ENCODE measurements at places on chromosomes 1 and 21.

DNA sequence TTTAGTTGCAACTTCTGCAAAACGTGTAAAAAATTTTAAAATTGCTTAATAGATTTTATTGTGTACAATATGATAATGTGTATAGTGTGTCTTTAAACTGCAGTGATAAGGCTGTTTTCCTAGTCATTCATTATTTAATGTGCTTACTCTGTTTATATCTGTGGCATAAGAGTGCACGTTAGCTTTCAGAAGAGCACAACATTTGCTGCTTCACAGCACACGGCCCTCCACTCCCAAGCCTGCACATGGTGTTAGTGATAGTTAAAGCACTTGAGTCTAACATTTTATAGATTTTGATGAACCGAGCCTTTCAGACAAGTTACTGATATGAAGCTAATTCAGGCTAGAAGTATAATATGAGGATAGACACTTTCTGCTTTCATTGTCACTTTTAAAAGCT, 120.6 kb downstream of the ADGRL2 start:
- DNase-seq = no peak

GRCh38 chr1:242086706-242087105, 87.8 kb upstream of the MAP1LC3C start:
- DNase-seq = no peak

DNA sequence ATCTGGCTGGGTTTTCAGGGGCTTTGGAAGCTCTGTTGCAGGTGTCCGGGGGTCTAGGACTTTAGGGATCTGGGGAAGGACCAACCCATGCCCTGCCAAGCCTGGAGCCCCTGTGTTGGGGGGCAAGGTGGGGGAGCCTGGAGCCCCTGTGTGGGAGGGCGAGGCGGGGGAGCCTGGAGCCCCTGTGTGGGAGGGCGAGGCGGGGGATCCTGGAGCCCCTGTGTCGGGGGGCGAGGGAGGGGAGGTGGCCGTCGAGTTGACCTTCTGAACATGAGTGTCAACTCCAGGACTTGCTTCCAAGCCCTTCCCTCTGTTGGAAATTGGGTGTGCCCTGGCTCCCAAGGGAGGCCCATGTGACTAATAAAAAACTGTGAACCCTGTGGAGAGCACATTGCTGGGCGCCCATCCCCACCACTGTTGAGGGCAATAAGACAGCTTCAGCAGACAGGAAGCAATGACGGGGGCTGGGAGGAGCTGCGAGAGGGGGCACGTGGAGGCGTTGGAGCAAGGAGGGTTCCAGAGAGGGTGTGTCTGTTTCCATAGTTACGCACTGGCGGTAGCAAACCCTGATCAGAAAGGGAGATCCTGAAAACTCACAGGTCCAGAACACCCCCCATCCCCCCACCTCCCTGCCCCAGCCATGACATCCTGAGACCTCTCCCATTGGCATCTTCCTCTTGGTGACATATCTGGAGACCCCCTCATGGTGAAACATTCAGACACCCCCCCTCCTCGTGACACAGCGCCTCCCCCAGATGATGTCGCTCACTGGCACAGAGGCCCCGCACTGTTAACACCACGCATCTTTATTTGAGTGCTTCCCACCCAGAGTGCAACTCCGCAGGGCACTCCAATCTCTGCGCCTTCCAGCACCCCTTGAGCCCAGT, 8.4 kb downstream of the MYBPH start:
- no peak for DNase-seq

DNA sequence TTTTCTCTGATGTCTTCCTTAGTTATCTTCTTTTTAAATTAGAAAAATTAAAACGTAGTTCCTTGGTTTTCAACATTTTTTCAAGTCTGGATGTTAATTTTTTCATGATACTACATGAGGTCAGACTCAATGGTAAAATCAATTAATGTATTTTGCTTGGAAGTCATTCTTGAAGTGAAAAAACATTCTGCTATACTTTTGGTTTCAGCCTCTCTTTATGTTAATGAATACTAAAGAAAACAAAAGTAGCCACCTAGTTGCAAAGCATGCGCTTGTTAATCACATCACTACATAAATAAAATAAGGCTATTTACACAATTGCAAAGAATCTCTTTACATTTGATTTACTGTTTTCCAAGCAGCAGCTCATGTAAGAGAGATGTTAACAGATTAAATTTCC, 170.4 kb downstream of the LIPI start:
- DNase-seq = no peak

GRCh38 chr1:234212764-234213657, 160.2 kb upstream of the COA6 start:
- DNase-seq = peak; percentile 41

GRCh38 chr1:116408193-116408592, 35.1 kb downstream of the ATP1A1 start:
- no peak for DNase-seq

GRCh38 chr1:92748138-92748537, 36.8 kb downstream of the EVI5 start:
- DNase-seq = no peak

- DNase-seq = no peak
These were observed 55.7 kb downstream of the CAPZB start for GRCh38 chr1:19429611-19430010.

GRCh38 chr1:11944358-11944931, 9.9 kb downstream of the PLOD1 start:
- DNase-seq = no peak

GRCh38 chr1:203089001-203089650, 3.3 kb upstream of the MYOG start:
- DNase-seq = no peak

DNA sequence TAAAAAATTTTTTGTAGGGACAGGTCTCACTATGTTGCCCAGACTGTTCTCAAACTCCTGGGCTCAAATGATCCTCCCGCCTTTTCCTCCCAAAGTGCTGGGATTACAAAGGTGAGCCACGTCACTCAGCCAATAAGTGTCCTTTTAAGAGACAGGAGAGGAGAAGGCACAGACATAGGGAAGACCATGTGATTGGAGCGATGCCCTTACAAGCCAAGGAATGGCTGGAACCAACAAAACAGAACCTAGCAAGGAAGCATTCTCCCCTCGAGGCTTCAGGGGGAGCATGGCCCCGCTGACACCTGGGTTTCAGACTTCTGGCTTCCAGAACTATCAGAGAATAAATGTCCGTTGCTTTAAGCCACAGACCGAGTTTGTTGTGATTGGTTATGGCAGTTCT, 37.0 kb downstream of the NDUFS5 start:
- DNase-seq = no peak

DNA sequence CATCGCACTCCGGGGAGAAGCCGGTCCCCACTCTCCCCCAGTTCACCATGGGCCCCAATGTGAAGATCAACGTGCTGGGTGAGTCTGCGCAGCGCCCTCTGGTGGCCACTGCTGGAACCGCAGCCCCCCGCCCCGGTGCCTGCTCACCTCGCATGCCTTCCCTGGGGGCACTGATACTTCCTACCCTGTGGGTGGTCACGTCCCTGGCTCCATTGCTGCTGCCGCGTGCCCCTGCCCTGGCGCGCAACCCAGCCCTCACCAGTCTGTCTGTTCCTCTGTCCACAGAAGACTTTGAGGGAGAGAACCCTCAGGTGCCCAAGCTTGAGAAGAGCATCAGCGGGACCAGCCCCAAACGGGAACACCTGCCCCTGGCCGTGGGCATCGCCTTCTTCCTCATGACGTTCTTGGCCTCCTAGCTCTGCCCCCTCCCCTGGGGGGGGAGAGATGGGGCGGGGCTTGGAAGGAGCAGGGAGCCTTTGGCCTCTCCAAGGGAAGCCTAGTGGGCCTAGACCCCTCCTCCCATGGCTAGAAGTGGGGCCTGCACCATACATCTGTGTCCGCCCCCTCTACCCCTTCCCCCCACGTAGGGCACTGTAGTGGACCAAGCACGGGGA, 7.6 kb downstream of the EFNA3 start:
- DNase-seq = peak; percentile 91
